ENCODE measurements at places on chromosomes 11 and 22.

DNA sequence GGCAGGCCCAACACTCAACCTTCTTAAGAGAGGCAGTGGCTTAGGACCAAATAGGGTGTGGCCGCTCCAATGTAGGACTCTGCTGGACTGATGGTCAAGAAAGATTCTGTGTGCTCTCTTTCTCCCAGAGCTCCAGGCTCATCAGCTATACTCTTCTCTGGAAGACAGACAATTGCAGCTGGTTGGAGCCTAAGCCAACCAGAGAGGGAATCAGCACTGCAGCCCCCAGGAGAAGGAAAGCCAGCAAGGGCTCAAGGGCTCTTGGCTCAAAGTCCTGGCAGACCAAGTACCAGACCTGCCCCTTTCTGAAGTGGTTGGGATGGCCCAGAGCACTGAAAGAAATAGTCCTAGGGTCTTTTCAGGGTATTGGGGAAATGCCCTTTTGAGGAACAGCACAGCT is 1077.3 kb downstream of the NTM start:
- DNase-seq = no peak

GRCh38 chr22:49076300-49077035 is 751.2 kb downstream of the BRD1 start:
- no peak for DNase-seq

- DNase-seq = no peak
These were observed 925.7 kb upstream of the CCDC90B start for GRCh38 chr11:84211896-84212295.

- DNase-seq = no peak
These were observed 90.8 kb upstream of the CD82 start for GRCh38 chr11:44474702-44475101.

- no peak for DNase-seq
These were observed 23.3 kb upstream of the WEE1 start for GRCh38 chr11:9550191-9550628.

- no peak for DNase-seq
These were observed 63.1 kb downstream of the LHFPL7 start for GRCh38 chr22:24883432-24883831.

All from activated naive CD4-positive, alpha-beta T cell treated with anti-CD3 and anti-CD28 coated beads, Interleukin-2, amount 10 ng/mL, durations not matched to agents 7 days and 5 days (primary cell).